ENCODE measurements at places on chromosomes 2 and 18.

DNA sequence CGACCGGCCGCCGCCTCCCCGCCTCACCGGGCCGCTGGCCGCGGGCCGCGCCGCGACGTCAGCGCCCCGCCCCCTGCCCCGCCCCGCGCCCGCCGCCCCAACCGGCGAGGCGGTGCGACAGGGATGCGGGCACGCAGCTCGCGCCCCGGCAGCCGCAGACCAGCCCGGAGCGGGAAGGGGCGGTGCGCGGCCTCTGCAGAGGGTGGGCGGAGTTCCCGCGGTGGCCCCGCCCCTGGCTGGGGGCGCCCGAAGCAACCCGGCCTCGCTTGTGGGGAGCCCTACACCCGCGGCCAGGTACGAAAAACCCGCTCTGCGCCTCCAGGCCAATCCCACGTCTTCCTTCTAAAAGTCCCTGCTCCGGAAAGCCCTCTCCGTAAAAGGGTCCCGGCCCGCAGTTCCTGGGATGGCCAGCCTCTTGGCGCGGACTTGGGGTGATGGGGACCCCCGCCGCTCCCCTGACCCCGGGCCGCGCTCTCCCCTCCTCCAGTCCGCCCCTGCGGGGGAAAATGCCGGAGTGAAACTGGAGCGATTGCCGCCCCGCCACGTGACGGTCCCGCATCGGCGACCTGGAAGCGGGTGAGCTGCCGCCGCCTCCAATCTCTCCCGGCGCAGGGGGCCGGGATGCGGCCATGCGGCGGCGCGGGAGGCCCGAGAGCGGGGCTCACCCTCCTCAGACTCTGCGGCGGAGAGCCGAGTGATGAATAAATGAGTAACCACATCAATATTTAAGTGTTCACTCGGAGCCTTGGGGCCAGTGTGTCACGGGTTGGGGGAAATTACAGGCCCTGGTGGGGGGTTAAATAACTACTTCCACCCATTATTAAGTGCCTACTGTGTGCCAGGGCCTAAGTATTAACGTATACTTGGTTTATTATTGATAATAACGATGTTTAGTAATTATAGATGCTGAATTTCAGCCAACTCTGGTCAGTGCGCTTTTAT, at the start of gene RAB11FIP5:
Gene RAB11FIP5, minus strand, starts transcription at position 36 of the 942 bp plus-strand sequence. CDS start 171 bp downstream, outside the sequence.
- no peak for DNase-seq

- DNase-seq = no peak
Measured at GRCh38 chr2:12948961-12949353, 232.2 kb downstream of the TRIB2 start.

- no peak for DNase-seq
Measured at GRCh38 chr2:114614592-114614991, 172.2 kb downstream of the DPP10 start.

DNA sequence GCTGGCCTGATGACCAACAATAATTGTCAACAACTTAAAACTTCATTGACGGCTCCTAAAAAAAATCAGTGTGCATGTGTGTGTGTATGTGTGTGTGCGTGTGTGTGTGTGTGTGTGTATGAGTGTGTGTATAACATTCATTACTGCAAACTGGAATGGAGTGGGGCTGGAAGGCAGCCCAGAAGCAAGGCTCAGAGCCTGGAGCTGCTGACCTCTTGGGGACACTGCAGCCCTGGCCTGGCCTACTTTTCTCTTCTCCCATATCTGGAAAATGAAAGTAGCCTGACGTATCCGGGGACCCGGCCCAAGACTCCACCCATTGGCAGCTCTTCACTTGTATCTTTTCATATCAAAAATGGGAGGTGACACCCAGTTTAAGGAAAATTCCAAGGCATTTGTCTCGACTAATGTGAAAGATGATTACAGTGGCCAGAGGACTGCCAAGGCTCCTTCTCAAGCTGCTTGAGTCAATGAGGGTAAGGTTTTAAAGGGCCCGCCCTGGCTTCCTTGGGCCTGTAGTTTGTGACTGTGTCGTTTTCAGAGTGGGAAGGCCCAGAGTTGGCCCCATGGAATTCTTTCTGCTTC, 72.4 kb upstream of the IL1R1 start:
- DNase-seq = no peak

DNA sequence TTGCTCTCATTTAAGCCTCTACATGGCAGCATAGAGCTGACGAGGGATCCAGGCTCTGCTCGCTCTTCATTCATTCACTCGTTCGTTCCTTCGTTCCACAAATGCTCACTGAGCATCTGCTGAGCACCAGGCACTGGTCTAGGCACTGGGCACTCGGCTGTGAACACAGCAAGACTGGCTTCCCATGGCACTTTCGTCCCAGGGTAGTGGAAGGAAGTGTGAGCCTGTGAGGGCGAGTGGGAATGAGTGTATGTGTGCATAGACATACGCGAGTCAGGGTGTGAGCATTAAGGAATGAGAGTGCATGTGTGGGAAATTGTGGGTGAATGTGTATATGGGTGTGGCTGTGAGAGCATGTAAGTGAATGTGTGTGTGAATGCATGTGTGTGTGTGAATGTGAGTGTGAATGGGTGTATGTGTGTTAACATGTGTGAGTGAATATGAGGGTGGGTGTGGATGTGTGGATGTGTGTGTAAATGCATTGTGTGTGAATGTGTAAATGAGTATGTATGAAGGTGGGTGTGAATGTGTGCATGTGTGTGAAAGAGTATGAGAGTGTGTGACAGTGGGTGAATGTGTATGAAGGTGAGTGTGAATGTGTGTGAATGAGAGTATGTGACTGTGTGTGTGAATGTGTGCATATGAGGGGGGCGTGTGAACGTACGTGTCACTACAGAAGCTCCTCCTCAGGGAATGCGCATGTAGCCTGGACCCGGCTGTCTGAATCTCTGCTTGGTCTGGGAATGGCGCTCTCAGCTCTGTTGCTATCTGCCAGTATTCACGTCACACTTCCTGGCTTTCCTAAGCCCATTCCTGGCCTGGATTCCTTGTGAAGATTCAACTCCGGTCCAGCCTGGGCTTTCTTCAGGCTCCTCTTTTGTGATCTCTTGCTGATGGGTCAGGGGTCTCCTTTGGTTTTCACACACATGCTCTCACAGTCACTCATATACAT, 28.8 kb downstream of the SNORC start:
- no peak for DNase-seq
